ENCODE measurements at places on chromosomes 3 and 15.

DNA sequence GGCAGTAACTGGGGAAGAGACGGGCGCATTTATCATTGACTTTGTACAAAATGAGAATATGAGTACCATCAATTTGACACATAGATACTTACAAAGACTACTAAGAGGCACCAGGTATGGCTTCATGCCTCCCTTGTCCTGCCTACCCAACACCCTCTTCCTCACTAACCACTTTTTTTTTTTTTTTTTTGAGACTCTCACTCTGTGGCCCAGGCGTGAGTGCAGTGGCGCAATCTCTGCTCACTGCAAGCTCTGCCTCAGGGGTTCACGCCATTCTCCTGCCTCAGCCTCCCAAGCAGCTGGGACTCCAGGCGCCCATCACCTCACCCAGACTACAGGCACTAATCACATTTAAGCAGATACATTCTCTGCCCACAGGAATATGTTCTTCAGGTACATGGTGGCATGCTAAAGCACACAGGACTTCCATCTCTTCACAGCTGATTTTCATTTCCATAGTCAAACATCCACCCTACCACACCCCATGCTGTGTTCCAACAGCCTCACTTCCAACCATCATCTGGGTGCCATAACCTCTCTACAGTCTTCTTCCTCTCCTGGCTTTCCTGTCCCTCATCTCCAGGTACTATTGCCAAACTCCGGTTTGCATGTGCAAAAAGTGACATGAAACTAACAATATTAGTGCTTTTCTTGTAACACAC is 41.7 kb downstream of the RAB27A start:
- DNase-seq = no peak

GRCh38 chr3:72187131-72187530 is 402.2 kb upstream of the PROK2 start:
- DNase-seq = no peak

DNA sequence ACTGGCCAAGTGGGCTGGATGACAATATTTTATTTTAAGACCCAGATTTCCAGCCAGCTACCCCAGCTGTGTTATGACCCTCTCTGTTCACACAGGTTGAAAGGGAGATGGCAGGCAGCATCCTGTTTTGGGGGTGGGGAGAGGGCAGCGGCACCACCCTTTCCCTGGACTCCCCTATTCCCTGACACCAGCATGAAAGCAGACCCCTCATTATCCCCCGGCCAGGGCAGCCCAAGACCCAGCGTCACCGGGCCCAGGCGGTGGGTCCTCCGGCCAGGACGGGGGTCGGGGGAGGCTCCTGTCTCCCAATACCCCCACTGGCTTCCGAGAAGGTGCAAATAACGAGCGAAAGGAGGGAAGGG is 127.6 kb upstream of the MEF2A start:
- DNase-seq = no peak

GRCh38 chr3:21062831-21063294 is 688.1 kb downstream of the ZNF385D start:
- no peak for DNase-seq

DNA sequence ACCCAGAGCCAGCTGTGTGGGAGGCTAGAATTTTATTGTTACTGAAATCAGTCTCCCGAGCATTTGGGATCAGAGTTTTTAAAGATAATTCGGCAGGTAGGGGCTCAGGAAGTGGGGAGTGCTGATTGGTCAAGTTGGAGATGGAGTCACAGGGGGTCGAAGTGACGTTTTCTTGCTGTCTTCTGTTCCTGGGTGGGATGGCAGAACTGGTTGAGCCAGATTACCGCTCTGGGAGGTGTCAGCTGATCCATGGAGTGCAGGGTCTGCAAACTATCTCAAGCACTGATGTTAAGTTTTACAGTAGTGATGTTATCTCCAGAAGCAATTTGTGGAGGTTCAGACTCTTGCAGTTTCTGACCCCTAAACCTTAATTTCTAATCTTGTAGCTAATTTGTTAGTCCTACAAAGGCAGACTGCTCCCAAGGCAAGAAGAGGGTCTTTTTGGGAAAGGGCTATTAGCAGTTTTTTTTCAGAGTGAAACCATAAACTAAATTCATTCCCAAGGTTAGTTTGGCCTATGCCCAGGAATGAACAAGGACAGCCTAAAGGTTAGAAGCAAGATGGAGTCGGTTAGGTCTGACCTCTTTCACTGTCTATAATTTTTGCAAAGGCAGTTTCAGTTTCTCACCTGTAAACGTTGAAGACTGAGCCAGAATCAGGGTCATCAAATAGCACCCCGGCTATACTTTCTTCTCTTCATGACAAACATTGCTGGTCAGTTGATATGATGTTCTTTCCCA is 28.2 kb downstream of the FLNB start:
- no peak for DNase-seq

DNA sequence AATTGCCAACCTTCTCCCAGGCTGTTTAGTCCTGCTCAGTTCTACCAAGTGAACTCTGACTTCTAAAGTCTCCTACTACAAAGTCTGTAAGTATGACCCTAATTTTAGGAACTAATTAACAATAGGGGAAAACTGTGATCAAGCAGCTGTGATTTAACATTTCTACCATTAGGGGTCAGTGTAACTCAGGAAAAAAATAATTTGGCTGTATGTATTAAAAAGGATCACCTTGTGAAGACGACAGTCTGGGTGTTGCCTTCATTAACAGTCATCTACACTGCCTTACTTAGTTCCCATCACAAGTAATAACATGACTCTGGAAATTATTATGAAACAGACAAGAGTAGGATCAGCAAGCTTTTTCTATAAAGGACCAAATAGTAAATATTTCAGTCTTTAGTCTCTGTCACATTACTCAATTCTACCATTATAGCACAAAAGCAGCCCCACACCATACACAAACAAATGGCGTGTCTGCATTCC is 4.2 kb upstream of the NPHP3 start:
- peak; percentile 75 for DNase-seq

DNA sequence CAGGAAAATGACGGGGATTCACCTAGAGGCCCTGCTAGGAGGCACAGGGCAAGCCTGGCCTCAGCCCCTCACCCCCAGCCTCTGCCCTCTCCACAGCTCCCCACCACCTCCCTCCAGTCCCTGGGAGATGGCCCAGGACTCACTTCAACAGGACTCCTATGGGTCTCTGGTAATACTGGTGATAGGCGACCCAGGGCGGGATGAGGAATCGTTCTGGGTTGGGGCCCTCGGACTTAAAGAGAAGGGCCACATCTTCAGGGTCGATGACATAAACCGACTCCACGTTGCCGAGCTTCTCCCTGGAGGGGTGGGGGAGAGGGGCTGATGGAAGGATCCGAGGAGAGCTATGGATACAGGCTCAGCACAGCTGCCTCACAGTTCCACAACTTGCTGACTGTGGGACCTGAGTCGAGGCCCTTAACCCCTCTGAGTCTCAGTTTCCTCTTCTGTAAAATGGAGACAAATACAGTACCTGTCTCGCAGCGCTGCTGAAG is 19.6 kb downstream of the CYP11A1 start:
- no peak for DNase-seq

- no peak for DNase-seq
These were observed 517.3 kb downstream of the MFSD1 start for GRCh38 chr3:159319156-159319555.

GRCh38 chr15:77033729-77034671 is 36.9 kb downstream of the TSPAN3 start:
- DNase-seq = no peak

DNA sequence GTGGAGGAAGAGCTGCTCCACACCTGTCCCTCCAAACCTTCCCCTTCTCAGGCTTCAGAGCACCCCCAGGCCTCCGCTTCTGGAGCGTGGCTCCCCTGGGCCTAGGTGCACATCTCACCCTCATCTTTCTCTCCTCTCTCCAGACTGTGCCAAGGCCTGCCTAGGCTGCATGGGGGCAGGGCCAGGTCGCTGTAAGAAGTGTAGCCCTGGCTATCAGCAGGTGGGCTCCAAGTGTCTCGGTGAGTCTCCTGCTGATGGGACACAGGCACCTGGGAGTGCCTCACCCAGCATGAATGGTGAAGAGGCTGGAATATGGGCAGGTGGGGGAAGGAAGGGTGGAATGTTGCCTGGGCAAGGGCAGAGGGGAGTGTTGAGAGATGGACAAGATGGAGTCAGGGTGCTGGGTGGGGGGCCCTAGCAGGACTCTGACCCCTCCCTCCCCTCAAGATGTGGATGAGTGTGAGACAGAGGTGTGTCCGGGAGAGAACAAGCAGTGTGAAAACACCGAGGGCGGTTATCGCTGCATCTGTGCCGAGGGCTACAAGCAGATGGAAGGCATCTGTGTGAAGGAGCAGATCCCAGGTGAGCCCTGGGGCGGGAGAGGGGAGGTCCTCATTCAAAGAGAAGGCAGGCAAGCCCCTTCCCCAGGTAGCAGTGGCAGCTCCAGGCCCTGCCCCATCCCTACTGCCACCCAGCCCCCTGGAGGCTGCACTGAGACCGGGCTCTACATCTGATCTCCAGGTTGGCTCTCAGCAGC is 9.1 kb downstream of the PRRT3 start:
- no peak for DNase-seq

DNA sequence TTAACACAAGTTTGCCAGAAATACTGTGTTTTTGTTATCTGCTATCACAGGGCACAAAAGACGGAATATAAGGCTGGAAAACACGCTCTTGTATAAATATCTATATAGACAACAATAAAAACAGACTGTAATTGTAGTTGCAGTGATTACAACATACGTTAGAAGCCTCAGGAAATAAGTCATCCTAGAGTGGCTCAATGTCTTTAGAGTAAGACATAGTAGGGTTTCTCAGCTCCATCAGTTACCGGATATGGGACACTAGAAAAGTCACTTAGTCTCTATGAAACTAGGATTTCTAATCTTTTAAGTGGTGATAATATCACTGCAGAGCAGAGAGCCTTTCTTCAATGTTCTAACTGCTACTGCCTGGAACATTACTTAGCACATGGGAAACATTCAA is 208.8 kb downstream of the STAG1 start:
- DNase-seq = no peak

DNA sequence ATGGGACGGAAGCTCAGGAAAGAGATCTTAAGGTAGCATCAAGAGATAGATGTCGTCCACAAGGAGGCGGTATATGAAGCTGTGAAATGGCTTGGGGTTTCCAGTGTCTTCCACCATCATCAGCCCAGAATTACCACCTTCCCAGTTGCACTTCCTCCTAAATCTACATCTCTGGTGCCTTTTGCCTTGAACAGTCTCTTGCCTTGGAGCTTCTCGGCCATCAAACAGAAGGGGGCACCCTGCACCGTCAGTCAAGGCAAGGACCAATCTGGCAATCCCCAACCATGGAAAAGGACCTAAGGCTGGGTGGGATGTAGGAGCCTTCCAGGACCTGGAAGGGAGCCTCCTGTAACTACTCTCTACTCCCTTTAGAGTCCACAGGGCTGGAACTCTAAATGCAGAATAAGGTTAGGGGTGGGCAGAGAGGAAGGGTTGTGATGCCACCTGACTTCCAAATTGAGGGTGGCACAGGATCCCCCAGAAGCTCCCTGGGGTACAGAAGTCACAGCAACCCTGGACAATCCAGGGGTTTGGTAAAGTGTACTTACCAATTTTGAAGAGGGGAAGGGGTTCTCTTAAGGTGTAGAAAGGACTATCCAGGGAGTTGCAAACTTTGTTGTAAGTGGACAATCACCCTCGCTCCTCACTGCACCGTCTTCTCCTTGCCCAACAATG is 1.0 kb upstream of the RYR3 start:
- DNase-seq = no peak

GRCh38 chr3:40584625-40585189 is 59.9 kb downstream of the ZNF621 start:
- DNase-seq = peak; percentile 59

GRCh38 chr3:43036621-43037423 is 57.7 kb downstream of the GASK1A start:
- peak; percentile 35 for DNase-seq

GRCh38 chr3:178112134-178112533 is 424.1 kb upstream of the KCNMB2 start:
- DNase-seq = no peak

GRCh38 chr3:41602121-41602520 is 359.8 kb downstream of the ULK4 start:
- no peak for DNase-seq

GRCh38 chr3:188817103-188817934 is 354.5 kb upstream of the TPRG1 start:
- DNase-seq = no peak

DNA sequence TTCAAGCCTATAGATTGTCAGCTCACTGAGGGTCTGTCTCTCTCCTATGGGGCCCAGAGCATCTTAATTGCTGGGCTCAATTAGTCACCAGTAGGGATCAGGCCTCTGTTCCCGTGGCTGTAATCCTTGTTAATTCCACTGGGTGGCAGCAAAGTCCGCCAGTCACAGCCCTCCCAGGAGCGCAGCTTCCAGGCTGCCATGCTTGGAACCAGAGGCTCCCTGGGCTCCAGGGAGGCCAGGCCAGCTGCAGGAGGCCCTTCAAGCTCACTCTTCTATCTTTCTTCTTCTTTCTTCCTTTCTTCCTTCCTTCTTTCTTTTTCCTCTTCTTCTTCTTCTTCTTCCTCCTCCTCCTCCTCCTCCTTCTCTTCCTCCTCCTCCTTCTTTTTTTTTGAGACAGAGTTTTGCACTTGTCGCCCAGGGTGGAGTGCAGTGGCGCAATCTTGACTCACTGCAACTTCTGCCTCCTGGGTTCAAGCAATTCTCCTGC is 14.4 kb downstream of the RNU5B-1 start:
- DNase-seq = peak; percentile 84

GRCh38 chr3:162353414-162353813 is 856.8 kb downstream of the OTOL1 start:
- DNase-seq = no peak

GRCh38 chr15:66156310-66156975 is 97.1 kb downstream of the MEGF11 start:
- no peak for DNase-seq

DNA sequence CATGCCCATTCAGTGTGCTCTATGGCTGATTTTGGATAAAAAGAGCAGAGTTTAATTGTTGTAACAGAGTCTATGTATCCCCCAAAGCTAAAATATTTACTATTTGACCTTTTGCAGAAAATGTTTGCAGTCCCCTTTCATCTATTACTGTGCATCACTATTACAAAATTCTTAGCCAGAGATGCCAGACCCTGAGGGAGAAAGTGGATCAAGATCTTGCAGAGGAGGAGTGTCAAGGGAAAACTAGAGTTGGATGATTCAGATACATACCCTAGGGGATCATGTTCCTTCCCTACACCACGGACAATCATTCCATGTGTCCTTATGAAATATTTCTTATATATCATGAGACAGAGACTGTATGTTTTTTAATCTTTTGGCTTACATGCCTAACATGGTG is 68.6 kb upstream of the TPRG1 start:
- DNase-seq = no peak

GRCh38 chr15:44812029-44812517 is 75.7 kb downstream of the TRIM69 start:
- DNase-seq = no peak

GRCh38 chr3:18092726-18093125 is 332.4 kb downstream of the SATB1 start:
- DNase-seq = no peak

- DNase-seq = no peak
These were observed 113.8 kb upstream of the EPHA6 start for GRCh38 chr3:96700322-96701315.

GRCh38 chr3:66200147-66200546 is 20.7 kb upstream of the SLC25A26 start:
- no peak for DNase-seq
